ENCODE measurements at places on chromosomes 16 and 17.

- no peak for DNase-seq
Observed at GRCh38 chr16:84294117-84294516, 561 bp upstream of the WFDC1 start.

- no peak for DNase-seq
Observed at GRCh38 chr17:78679495-78680395, 102.3 kb downstream of the CYTH1 start.

- DNase-seq, result no peak
Observed at GRCh38 chr17:40325156-40326013, 16.4 kb downstream of the RARA start.

- no peak for DNase-seq
Observed at GRCh38 chr17:80703142-80703478, 158.5 kb downstream of the RPTOR start.

- no peak for DNase-seq
Observed at GRCh38 chr16:48811478-48811877, 201.5 kb upstream of the N4BP1 start.

DNA sequence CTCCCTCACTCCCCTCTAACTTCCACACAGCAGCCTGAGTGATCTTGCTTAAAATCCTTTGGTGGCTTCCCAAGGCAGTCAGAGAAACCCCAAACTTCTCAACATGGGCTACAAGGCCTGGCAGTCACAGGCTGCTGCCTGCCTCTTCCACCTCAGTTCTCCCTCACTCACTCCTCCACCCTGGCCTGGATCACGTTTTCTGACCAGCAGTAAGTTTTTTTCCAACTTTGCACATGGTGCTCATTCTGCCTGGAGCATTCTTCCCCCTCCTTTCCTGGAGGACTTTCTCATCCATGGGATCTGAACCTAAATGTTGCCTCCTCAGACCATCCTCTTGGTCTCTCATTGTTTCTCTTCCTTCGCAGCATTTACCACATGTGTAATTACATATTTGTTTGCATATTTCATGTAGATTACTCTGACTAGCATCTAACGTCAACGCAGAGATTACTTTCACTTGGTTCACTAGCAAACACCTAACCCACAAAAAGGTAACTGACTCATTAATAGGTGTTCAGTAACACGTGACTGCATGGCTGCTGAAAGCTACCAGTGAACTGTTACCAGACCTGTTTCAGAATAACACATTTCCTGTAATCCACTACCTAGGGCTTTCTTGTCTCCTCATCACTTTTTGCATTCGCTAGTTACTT is 17.1 kb downstream of the GNA13 start:
- DNase-seq, result no peak

DNA sequence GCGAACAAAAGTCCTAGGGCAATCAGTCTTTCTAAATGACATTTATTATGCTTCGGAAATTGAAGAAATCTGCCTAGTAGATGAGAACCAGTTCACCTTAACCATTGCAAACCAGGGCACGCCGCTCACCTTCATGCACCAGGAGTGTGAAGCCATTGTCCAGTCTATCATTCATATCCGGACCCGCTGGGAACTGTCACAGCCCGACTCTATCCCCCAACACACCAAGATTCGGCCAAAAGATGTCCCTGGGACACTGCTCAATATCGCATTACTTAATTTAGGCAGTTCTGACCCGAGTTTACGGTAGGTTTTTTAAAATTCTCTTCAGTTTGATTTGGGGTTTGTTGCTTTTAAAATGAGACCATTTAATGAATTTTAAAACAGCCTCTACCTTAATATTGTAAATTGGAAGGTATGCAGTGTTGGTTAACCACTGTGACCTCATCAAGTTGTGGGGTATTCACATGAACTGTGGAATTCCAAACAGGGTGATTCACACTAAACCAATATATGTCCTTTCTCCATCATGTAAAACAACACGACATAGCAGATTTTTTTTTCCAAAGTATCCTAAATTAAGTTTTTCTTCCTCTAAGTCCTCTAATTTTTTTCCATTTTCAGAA is 6.2 kb upstream of the EVI2A start:
- DNase-seq, result peak; percentile 56

DNA sequence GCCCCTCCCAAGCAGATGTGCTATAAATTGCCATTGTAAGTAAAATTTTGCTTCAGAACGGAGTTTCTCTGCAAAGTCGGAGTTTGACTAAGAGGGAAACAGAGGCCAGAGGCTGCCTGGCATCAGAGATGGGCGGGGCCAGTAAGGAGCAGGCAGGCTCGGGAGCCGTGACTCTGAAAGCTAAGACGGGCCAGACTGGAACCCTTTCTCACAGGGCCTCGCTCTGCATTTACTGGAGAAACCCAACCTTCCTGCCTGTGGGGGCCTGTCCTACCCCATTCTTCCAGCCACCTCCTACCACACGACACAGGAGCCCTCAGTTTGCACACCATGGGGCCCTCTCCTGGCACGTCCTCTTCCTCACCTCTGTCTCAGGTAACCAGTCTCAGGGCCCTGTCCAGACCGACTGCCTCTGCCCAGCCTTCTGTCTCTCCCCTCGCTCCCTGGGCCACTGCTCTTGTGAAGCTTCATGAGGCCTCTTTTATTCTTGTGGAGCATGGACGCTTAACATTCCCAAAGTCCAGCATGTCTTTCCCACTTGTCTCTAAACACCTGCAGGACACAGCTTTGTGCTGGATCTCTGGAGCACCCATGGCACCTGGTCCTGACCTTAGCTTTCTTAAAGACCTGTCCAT is 48.4 kb upstream of the ACSF3 start:
- no peak for DNase-seq

DNA sequence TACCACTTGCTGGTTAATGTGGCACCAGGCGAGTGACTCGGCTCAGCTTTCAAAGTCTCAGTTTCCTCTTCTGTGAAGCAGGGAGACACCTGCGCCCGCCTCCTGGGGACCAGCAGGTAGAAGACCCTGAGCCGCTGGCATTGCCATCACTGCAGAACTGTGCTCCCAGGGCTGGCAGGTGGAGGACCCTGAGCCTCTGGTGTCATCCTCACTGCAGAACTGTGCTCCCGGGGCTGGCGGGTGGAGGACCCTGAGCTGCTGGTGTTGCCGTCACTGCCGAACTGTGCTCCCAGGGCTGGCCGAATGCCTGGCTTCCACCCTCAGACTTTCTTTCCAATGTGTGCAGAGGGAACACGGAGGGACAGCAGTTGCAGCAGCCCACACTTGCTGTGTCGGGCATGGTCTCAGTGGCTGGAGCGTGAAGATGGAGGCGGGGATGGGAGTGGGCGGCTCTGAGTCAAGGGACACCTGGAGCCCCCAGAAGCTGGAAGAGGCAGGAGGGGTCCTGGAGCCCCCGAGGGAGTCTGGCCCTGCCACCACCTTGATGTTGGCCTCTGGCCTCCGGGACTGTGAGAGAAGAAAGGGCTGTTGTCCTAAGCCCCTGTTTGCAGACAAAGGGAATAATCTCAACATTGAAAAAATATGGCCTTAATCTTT is 75.8 kb upstream of the METTL9 start:
- no peak for DNase-seq

DNA sequence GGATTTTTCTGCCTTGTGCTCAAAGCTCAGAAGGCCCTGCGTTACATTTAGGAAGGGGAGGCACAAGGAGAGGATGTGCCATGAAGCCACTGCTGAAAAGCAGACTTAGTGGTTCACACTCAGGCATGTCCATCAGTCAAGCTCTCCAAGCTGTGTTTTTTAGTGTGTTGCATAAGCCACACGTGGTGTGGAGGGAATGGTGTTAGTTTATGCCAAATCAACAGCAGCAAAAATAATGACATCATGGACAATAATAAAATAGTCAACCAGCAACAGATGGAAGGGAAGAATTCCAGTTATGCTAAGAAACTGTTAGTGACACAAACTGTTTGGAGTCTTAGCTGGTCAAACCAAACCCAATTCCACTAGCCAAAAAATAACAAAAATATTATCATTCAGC is 438.3 kb downstream of the NPIPA7 start:
- no peak for DNase-seq

DNA sequence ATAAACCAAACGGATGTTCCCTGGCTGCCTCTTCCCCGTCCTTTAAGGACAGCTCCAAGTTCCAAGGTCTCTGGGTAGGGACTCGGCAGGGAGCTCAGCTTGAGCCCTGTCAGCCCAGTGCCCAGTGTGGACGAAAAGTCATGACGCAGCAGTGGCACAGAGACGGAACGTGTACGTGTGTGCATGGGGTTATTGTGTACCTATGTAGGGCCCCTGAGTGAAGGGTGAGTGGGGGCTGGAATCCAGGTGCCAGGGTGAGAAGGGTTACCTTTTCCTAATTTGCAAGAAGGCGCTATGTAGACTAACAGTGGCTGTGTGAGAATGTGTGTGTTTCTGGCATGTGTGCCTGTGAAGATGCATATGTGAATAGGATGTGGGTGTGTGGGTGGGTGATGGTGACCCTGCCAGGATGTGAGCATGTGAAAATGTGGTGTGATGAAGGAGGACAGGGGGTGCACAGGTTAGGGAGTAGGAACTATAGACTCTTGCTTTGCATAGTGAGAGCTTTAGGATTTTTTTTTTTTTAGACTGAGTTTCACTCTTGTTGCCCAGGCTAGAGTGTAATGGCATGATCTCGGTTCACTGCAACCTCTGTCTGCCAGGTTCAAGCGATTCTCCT is 6.0 kb downstream of the SCN4A start:
- no peak for DNase-seq

DNA sequence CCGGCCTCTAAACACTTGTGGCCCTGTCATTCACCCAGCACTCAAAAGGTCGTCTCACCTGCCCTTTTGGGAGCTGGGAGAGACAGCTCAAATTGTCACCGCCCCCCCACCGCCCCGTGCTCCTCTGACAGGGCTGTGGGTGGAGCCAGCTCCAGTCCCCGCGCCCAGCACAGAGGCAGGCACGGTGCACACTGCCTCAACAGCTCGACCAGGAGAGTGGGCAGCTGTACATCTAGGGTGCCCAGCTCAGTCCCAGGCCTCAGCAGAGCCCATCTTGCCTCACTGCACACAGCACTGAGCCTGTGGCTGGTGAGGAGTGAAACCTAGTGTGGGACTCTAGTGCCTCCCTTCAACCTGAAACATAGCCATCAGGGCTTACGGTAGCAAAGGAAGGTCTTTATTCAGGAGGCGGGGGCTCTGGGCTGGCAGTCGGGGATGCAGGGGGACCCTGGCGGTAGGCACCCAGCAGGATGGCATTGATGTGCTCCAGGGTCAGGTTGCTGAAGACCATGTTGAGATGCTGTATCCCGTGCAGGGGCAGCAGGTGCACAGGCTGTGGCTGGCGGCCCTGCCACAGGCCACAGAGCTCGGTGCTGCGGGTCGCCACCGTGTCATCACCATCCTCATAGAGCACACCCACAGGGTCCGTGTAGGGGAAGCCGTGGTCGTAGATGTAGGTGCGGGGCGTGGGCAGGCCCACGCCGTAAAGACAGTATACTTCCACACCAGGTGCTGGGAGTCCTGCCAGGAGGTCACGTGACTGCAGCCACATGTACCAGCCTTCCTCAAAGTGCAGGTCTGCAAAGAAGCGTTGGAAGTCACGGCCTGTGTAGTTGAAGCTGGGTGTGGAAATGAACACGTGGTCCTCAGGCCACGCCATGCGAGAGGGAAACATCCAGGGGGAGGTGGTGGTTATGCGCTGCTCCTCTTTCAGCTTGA is 3.1 kb upstream of the PSMB10 start:
- no peak for DNase-seq

DNA sequence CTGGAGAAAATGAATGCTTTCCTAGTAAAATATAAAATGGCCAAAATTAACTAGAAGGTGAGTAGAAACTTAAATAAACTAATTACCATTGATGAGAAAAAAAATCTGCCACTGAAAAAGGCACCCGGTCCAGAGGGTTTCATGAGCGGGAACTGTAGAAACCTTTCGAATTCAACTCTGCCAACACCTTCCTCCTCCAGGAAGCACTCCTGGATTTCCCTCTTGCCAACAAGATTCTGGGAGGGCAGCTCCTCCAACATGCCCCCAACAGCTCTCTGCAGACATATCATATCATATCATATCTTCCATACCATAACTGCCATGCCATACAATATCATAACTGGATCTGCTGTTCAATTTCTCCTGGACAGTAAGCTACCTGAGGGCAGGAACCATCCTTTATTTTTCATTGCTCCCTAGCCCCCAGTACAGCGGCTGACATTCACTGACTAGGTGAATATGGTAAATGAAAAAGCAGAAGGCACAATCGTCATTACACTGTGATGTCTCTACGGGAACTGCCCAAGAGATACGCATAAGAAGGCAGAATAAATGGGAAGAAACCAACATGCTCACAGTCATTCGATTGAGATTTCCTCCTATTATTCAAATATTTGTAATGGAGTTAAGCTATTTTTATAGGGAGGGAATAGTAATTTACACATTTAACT is 9.2 kb downstream of the ARHGAP27 start:
- DNase-seq, result no peak

DNA sequence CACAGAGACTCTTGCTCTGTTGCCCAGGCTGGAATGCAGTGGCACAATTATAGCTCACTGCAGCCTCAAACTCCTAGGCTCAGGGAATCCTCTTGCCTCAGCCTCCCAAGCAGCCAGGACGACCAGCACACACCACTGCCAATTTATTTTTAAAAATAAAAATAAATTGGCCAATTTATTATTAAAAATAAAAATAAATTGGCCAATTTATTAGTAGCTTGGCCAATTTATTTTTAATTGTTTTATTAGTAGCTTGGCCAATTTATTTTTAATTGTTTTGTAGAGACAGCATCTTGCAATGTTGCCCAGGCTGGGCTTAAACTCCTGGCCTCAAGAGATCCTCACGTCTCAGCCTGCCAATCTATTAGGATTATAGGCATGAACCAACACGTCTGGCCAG is 184.3 kb downstream of the FTO start:
- DNase-seq, result no peak

- DNase-seq, result no peak
Observed at GRCh38 chr16:63652091-63652490, 1469.8 kb downstream of the CDH11 start.

- DNase-seq, result no peak
Observed at GRCh38 chr17:35297666-35298065, 54.8 kb downstream of the SLFN5 start.

GRCh38 chr17:82064433-82065192 is 991 bp downstream of the DUS1L start:
- DNase-seq, result no peak

DNA sequence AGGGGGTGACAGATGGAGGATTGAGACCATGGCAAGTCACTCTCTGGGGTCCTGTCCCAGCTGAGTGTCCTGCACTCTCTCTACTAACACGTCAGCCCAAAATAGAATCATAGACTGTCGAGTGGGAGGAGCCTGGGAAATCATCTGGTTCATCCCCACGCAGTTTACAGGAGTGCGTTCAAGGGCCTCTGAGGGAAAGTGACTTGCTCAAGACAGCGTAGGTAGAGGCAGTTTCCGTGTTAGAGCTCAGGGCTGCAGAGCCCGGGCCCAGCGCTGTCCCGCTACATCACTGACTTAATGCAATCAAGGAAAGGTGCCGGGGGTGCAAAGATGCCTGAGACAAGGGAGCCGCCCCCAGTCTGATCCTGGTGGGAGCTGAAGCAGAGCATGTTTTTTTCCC is 10.3 kb downstream of the GSG1L2 start:
- DNase-seq, result no peak

- no peak for DNase-seq
Observed at GRCh38 chr17:43740541-43740940, 18.1 kb downstream of the SOST start.

GRCh38 chr16:49012961-49013726 is 268.5 kb downstream of the CBLN1 start:
- DNase-seq, result no peak

GRCh38 chr17:50346313-50347116 is 589 bp downstream of the XYLT2 start:
- no peak for DNase-seq

- peak; percentile 41 for DNase-seq
Observed at GRCh38 chr16:84754353-84754856, 54.6 kb downstream of the USP10 start.

GRCh38 chr16:67163164-67163998 is 1.2 kb upstream of the HSF4 start:
- DNase-seq, result no peak

GRCh38 chr16:56451753-56452689 is 667 bp downstream of the OGFOD1 start:
- peak; percentile 32 for DNase-seq

All from GM04503 (cell line).